Breast epithelium (tissue), 4 donors: ENCODE measurements at places on chromosomes 12 and 14. TPM values are rescaled to one million over a fixed set of nuclear protein-coding genes. Genes with fewer than 3 reads are reported as not detected.

DNA sequence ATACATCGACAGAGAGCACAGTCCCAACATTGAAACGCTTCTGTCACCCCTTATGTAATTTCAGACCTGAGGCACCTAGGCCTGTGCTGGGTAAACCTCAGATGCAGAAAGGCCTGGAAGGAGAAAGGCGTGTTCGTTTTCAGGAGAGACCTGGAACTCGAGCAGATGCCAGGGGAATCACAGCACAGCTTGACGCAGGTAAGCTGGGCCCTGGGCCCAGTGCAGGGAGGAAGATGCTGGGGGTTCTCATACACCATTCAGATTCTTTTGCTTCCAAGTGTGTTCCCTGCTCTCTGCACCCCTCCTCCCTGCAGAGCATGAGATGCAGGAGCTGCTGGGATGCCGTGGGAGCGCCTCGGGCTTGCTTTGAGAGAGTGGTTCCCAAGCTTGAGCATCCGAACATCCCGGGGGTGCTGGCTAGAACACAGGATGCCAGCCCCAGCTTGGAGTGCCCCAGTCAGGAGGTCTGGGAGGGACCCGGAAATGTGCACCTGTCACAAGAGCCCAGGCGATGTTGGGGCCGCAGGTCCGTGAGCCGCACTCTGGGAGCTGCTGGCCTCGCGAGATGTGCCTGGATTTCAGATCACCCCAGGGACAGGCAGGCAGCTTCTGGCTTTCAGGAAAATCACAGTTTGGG is 35.9 kb downstream of the FZD10 start:
- H3K27me3 ChIP-seq: no peaks in the 10 kb centered on the region
- no peak overlapping the region for H3K4me3 ChIP-seq
- no peaks in the 10 kb centered on the region for H3K4me1 ChIP-seq
- no peaks in the 10 kb centered on the region for H3K36me3 ChIP-seq
- DNase-seq: no peak

- H3K27me3 ChIP-seq: no peaks in the 10 kb centered on the region
- no peak overlapping the region for H3K27ac ChIP-seq
- no peak overlapping the region for H3K4me3 ChIP-seq
- no peaks in the 10 kb centered on the region for H3K4me1 ChIP-seq
- DNase-seq: no peak
- no peaks in the 10 kb centered on the region for H3K36me3 ChIP-seq
These were observed 46.1 kb downstream of the BEGAIN start for GRCh38 chr14:100540926-100541620.

GRCh38 chr14:90607141-90607540 is 209.1 kb downstream of the TTC7B start:
- no peak overlapping the region for H3K27ac ChIP-seq
- H3K36me3 ChIP-seq: no peaks in the 10 kb centered on the region
- no peaks in the 10 kb centered on the region for H3K27me3 ChIP-seq
- no peak overlapping the region for H3K4me3 ChIP-seq
- DNase-seq: no peak
- H3K4me1 ChIP-seq: no peaks in the 10 kb centered on the region

GRCh38 chr14:27836386-27836785 is 930.2 kb upstream of the FOXG1 start:
- H3K36me3 ChIP-seq: no peaks in the 10 kb centered on the region
- no peak for DNase-seq
- H3K4me1 ChIP-seq: no peaks in the 10 kb centered on the region
- H3K27ac ChIP-seq: no peak overlapping the region
- no peak overlapping the region for H3K4me3 ChIP-seq

The PRH1 gene
- 39.0 TPM for total RNA-seq

DNA sequence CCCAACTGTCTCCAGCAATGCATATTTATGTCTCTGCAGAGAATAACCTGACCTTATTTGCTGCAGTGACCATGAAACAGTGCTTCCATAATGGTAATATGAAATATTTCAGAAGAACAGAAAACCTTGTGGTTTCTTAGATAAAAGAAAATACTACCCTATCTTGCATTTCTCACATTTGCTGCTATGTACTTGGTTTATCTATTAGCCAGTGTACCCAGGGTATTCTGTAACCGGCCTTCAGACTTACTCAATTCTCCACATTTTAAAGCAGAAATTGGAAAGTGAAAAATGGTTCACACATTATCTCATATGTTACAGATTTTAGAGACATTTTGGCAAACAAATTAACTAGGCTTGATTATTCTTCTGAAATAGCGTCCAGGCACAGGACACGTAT is 57.9 kb upstream of the CCDC91 start:
- no peaks in the 10 kb centered on the region for H3K36me3 ChIP-seq
- H3K4me1 ChIP-seq: peaks cover 4% of the 10 kb centered on the region

GRCh38 chr12:26471560-26471959 is 276.2 kb downstream of the SSPN start:
- no peaks in the 10 kb centered on the region for H3K36me3 ChIP-seq
- H3K27me3 ChIP-seq: no peaks in the 10 kb centered on the region
- no peaks in the 10 kb centered on the region for H3K4me1 ChIP-seq
- H3K4me3 ChIP-seq: no peak overlapping the region

The SLC25A21 gene
- total RNA-seq: 1.6 TPM

DNA sequence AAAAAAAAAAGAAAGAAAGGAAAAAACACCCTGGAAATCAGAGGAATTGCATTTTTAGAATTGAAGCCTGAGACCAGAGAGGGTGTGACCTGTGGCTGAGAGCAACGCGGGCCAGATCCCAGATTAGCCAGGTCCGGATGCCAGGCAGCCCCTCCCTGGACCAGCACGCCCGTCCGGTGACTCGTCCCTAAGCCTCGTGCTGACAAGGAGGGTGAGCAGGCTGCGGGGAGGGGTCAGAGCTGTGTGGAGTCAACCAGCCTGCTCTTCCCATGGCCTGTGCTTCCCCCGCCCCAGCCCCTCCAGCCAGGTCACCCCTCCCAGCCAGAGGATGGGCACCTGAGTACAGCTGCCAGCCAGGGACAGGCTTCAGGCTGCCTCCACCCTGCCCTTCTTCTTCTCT is 4.2 kb upstream of the KLC1 start:
- H3K4me1 ChIP-seq: peaks cover 5% of the 10 kb centered on the region
- no peaks in the 10 kb centered on the region for H3K27me3 ChIP-seq
- H3K4me3 ChIP-seq: peak overlapping the region; percentile 13
- H3K36me3 ChIP-seq: no peaks in the 10 kb centered on the region
- peak overlapping the region; percentile 62 for H3K27ac ChIP-seq
- DNase-seq: peak; percentile 49

DNA sequence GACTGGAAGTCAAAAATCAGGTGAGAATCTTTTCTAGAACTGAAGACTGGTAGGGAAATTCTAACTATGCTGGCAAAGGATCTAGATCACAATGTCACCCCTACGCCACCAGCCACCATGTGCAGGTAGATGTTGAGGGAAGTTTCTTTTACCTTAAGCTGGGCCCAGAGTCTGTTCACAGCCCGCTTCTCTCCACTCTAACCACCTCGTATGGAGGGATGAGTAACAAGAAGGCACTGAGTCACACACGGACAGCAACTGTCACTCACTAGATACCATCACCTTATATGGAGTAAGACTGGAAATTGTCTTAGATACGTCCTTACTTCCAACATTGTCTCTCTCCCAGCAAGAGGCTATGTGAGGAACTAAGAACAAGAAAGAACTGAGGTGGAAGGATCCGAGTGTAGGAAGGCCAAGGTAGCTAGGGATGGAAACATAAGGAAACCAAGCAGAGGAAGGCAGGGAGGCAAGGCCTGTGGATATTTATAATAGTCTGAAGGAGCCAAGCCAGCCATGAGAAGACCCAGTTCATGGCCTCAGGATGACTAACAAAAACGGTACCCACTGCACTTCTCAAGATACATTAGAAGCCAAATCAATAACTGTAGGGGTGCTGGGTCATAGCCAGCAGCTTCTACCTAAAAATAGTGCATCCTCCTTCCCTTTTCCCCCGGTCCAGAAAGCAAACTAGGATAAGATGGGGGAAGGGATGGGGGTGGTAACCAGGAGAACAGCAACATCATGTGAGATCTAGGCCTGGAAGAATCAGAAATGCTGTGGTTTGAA is 15.5 kb downstream of the REM2 start:
- H3K4me1 ChIP-seq: no peaks in the 10 kb centered on the region
- DNase-seq: no peak
- no peak overlapping the region for H3K27ac ChIP-seq

- no peaks in the 10 kb centered on the region for H3K4me1 ChIP-seq
- H3K27ac ChIP-seq: no peak overlapping the region
- no peaks in the 10 kb centered on the region for H3K36me3 ChIP-seq
These were observed 64.9 kb downstream of the LLPH start for GRCh38 chr12:66065641-66066136.

- no peaks in the 10 kb centered on the region for H3K4me1 ChIP-seq
- H3K36me3 ChIP-seq: no peaks in the 10 kb centered on the region
- no peak overlapping the region for H3K27ac ChIP-seq
- H3K4me3 ChIP-seq: no peak overlapping the region
- DNase-seq: no peak
These were observed 255.6 kb downstream of the ATP23 start for GRCh38 chr12:58196971-58197370.

The ZNF891 gene
- 5.7 TPM for total RNA-seq

GRCh38 chr14:76541594-76542219 is 165.8 kb downstream of the ESRRB start:
- H3K4me1 ChIP-seq: no peaks in the 10 kb centered on the region
- H3K36me3 ChIP-seq: no peaks in the 10 kb centered on the region
- H3K27me3 ChIP-seq: no peaks in the 10 kb centered on the region
- no peak overlapping the region for H3K4me3 ChIP-seq

GRCh38 chr14:41062826-41063225 is 543.9 kb upstream of the LRFN5 start:
- no peaks in the 10 kb centered on the region for H3K27me3 ChIP-seq
- H3K4me1 ChIP-seq: no peaks in the 10 kb centered on the region
- H3K4me3 ChIP-seq: no peak overlapping the region
- no peak overlapping the region for H3K27ac ChIP-seq

GRCh38 chr14:44756554-44756953 is 205.2 kb downstream of the KLHL28 start:
- H3K27ac ChIP-seq: no peak overlapping the region
- no peak for DNase-seq
- no peaks in the 10 kb centered on the region for H3K36me3 ChIP-seq
- no peak overlapping the region for H3K4me3 ChIP-seq

DNA sequence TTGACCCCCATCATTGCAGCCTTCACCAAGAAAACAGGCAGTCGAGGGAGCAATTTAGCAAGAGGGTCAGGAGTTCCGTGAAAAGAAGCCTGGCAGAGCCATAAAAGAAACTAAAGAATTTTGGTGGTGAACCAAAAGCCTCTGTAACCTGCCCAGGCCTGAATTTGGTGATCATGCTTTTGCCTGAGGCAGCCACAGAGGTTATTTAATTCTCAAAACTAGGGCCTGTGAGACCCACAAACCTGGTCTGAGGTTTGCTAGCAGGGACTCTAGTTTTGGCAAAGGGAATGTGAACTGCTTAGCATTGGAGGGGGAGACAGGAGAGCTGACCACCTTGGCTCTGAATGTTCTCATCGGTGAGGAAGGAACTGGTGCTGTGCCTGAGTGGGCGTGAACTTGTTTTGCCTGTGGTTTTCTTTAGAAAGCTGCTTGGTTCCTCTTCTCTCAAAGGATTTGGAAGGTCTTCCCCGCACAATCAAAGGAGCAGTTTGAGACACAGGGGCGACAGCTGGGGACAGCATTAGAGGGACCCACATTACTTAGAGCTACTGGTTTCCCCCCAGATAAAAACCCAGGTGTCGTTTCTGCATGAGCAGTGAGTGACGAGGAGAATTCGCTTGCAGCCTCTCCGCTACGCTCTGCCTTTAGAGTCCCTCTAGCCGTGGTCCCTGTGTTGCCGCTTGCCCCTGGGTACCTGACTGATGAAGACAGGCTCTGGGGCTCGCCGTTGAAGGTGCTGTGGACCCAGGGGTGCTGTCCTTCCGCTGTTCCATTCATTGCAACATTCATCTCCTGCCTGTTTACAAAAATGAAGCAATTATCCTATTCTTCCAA is 12.6 kb upstream of the WNT5B start:
- H3K36me3 ChIP-seq: no peaks in the 10 kb centered on the region
- no peak for DNase-seq
- no peaks in the 10 kb centered on the region for H3K27me3 ChIP-seq
- no peaks in the 10 kb centered on the region for H3K4me1 ChIP-seq
- H3K27ac ChIP-seq: peak overlapping the region; percentile 20

GRCh38 chr14:64800000-64800399 is 79.7 kb downstream of the SPTB start:
- no peak for DNase-seq
- H3K4me1 ChIP-seq: no peaks in the 10 kb centered on the region
- H3K36me3 ChIP-seq: no peaks in the 10 kb centered on the region
- H3K27me3 ChIP-seq: no peaks in the 10 kb centered on the region
- no peak overlapping the region for H3K4me3 ChIP-seq

GRCh38 chr14:98186140-98186539 is 1085.9 kb downstream of the BCL11B start:
- H3K4me3 ChIP-seq: no peak overlapping the region
- H3K36me3 ChIP-seq: no peaks in the 10 kb centered on the region
- H3K27ac ChIP-seq: no peak overlapping the region

DNA sequence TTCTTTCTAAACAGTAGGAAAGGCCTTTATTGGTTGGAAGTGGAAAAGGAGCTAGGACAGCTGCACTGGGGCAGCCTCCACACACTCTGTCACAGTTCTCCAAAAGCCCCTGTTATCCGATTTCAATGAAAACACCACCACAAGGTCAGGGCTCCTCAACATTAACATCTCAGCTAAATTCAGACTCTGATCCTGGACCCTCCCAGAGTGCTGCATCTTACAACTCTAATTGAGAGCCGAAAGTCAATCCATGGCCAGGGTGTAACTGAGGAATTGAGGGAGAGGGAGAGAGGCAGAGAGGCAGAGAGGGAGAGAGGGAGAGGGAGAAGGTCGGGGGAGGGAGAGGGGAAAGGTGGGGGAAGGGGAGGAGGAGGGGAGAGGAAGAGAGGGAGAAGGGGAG is 32.1 kb downstream of the DICER1 start:
- no peaks in the 10 kb centered on the region for H3K27me3 ChIP-seq
- no peak for DNase-seq
- no peak overlapping the region for H3K4me3 ChIP-seq
- no peaks in the 10 kb centered on the region for H3K4me1 ChIP-seq

GRCh38 chr12:109877504-109878246 is 2.7 kb downstream of the GLTP start:
- H3K4me1 ChIP-seq: peaks cover 6% of the 10 kb centered on the region
- no peak overlapping the region for H3K27ac ChIP-seq
- H3K27me3 ChIP-seq: no peaks in the 10 kb centered on the region
- DNase-seq: no peak
- peak overlapping the region; percentile 2 for H3K4me3 ChIP-seq
- no peaks in the 10 kb centered on the region for H3K36me3 ChIP-seq

DNA sequence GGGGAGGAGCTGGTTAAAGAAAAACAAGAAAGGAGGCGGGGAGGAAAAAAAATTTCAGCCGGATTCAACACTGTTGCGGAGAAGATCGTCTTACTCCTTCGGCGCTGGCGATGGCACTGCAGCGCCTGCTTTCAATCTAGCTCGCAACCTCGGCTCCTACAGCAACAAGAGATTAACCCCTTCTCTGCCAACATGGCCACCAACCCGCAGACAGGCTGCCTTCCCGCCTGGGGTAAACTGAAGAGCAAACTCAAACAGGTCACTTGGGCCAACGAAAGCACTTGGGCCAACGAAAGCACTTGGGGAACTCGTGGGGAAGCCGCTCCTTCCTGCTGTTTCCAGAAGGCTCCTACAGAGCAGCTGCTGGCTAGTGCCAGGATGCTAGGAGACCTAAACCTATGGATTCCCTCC is 73.7 kb downstream of the CIT start:
- H3K36me3 ChIP-seq: no peaks in the 10 kb centered on the region

The MYF5 gene
- total RNA-seq: not detected
